ENCODE measurements at places on chromosomes 5 and 9. TPM values are rescaled to one million over a fixed set of nuclear protein-coding genes. Genes with fewer than 3 reads are reported as not detected.

DNA sequence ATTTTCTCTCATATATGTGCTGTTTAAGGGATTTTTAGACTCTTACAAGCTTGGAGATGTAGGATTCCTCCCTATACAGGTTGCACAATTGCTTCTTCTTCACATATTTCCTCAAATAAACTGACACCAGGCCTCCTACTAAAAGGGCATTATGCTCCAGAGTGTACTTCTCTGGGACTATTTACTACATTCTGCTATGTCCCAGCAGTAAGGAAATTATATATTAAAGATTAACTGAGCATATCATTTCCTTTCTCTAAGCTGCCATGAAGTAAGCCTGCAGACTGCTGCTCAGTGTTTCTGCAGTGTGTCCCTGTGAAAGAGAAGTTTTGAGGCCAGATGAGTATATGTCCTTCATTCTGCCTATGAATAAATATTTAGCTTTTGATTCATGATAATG, 356.9 kb upstream of the NUDT12 start:
- no peak for DNase-seq

DNA sequence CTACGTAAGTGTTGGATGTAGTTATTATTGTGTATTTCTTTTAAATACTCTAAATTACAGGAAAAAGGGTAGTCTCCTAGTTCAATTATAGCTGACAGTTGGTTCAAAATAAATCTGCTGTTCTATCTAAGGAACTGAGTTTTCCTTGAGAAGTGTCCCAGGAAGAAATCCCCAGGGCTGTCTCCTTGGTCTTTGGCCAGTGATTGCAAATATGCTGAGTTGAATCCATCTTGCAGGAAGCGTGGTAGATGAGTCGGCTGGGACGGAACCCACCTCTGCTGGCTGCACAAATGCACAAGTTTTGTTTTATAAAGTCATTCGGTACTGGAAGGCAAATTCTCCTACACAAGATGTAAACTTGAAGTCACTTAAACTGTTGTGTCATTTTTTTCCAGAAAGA, 30.2 kb upstream of the HOMER1 start:
- no peak for DNase-seq

GRCh38 chr5:129172580-129172979, 78.0 kb downstream of the ISOC1 start:
- DNase-seq, result no peak

- no peak for DNase-seq
Measured at GRCh38 chr5:153340139-153340538, 150.3 kb upstream of the GRIA1 start.

DNA sequence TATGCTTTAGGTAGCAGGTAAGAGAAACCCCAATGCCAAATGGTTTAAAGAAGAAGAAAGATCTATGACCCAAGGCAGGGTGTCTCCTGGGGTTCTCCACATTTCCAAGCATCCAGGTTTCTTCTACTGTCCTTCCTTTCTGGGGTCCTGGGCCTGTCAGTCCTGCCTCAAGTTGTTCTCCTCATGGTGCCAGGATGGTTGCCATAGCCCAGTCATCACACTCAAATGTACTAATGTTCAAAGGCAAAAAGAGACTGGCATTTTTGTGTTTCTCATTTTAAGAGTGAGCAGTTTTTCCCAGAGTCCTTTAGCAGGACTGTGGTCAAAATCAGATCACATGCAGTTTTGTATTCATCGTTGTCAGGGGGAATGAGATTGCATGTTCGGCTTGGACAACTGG, 59.9 kb upstream of the BOD1 start:
- no peak for DNase-seq

GRCh38 chr9:15155323-15155722, 151.7 kb downstream of the TTC39B start:
- no peak for DNase-seq

GRCh38 chr5:10762776-10763500, 1.9 kb upstream of the DAP start:
- no peak for DNase-seq

DNA sequence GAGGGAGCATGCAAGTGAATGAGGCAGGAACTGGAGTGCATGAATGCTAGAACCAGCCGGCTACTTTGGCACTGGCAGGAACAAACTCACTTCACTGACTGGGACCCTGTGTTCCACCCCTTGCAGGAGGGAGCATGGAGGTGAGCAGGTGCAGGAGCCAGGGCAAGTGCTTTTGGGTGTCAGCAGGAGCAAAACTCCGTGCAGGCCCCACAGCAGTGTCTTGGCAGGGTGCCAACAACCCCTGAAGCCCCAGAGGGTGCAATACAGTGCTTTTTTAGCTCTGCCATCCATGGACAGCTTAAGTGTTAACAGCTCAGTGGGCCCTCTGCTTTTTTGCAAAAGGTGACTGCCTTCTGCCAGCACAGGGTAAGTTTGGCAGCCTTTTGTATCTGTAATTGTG, 245.8 kb upstream of the PCSK5 start:
- DNase-seq, result peak; percentile 94

GRCh38 chr9:110753731-110754231, 85.2 kb downstream of the MUSK start:
- no peak for DNase-seq

DNA sequence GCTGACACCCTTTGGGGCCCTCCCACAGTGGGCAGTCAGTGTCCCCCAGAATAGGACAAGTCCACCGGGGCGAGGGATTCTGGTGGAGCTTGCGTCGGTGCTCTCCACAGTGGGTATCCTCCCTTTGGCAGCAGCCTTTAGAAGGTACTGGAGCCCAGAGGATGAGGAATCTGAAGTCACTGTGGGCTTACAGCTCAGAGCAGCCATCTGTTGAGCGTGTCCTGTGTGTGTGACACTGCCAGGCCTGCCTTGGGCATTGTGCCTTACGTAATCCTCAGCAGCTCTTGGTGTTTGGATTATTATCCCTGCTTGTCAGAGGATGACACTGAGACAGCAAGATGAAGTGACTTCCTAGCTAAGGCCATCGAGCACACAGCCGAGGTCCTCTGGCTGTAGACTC, 12.6 kb downstream of the URM1 start:
- DNase-seq, result no peak

- DNase-seq, result peak; percentile 10
Measured at GRCh38 chr9:16571127-16571802, 299.2 kb downstream of the BNC2 start.

DNA sequence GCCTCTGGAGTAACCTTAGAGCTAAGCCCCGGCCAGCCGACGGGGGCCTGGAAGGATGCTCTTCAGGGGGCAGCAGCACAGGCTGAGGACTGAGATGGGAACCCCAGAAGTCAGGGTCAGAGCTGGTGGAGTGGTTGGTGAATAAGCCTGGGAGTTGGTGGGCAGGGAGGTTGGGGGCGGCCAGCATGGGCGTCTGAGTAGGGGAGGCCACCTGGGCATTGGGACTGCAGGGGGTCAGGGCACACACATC, 14.4 kb downstream of the NINJ1 start:
- DNase-seq, result no peak

- DNase-seq, result no peak
Measured at GRCh38 chr5:67310169-67310568, 113.6 kb upstream of the CD180 start.

GRCh38 chr5:66472010-66472409, 124.2 kb upstream of the MAST4 start:
- no peak for DNase-seq

GRCh38 chr5:155504606-155505005, 491.1 kb downstream of the KIF4B start:
- no peak for DNase-seq

GRCh38 chr9:20568400-20568799, 53.9 kb downstream of the MLLT3 start:
- no peak for DNase-seq

DNA sequence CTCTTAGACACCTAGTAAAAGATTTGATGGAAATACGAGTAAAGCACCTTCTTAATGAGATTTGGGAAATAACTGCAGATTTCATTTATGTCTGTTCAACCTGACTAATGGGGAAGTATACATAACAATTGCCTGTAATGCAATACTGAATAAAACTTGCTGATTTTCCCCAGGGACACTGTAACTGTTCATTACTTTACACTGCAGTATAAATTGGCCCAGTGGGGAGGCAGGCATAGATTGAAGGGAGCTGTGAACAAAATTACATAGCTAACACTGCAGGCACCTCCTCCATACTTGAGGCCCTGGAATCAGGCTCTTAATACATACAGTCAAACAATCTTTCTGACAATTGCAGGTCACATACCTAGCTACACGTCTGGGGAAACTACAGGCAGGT, 216.2 kb downstream of the PTPRD start:
- no peak for DNase-seq

TMEM167A gene
- 38.2 TPM for total RNA-seq

HSD17B3 gene
- total RNA-seq, result 6.0 TPM

BARHL1 gene
- total RNA-seq, result not detected

ELAVL2 gene
- 0.27 TPM for total RNA-seq

CTNNAL1 gene
- total RNA-seq, result 106 TPM

CDKN2A gene
- 1.9 TPM for total RNA-seq

NSG2 gene
- total RNA-seq, result 1.2 TPM

MAPKAP1 gene
- total RNA-seq, result 110 TPM

Data from thyroid gland (tissue), 4 donors.